ENCODE measurements at places on chromosomes 6 and 20.

DNA sequence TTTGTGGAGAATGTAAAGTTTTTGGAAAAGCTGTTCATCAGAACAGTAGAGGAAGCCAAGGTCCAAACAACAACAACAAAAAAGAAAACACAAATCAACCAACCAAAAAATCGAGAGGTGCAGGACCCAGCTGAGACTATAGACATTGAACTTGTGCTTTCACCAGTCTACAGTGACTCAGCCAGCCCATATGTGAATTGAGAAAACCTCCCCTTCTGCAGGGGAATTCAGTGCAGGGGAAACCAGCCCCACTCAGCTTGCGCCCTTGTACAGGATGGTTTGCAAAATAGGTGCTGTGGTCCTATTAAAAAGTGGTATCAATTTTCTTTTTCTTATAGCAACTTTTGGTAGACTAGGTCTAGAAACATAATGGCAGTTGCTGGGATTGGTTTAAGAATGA is 21.3 kb downstream of the MLIP start:
- DNase-seq, result no peak

- DNase-seq, result no peak
Observed at GRCh38 chr6:47091886-47092668, 49.9 kb upstream of the ADGRF1 start.

- DNase-seq, result no peak
Observed at GRCh38 chr6:141957271-141957670, 175.5 kb upstream of the GJE1 start.

GRCh38 chr6:162750776-162751175 is 23.0 kb downstream of the PACRG start:
- no peak for DNase-seq

- no peak for DNase-seq
Observed at GRCh38 chr6:132598473-132598872, 8.9 kb upstream of the TAAR5 start.

DNA sequence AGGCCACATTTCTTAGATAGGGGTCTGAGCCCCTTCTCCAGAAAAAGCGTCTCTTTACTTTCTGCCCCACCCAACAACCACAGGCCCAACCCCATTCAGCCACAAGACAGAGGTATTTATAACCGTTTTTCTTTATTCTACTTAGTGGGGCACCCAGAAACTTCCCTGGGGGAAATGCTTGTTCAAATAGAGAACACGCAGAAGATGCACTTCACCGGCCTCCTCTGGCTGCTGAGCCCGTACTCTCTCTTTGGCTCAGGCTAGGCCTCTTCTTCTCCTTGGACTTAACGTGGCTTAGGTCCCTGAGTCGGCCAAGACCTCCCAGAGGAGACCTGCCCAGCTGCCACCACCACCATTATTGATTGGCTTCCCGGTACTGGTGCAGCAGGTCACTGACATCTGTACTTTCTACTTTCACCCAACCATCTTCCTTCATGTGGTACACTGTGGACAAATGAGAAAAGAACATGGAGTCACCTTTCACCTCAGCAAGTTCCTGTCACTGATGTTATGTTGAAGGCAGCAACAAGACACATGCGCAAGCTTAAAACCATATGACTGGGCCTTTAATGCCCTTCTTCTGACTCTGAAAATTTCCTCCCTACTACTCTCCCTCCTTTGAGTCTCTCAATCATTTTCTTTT is 2.2 kb upstream of the TAP2 start:
- DNase-seq, result no peak

DNA sequence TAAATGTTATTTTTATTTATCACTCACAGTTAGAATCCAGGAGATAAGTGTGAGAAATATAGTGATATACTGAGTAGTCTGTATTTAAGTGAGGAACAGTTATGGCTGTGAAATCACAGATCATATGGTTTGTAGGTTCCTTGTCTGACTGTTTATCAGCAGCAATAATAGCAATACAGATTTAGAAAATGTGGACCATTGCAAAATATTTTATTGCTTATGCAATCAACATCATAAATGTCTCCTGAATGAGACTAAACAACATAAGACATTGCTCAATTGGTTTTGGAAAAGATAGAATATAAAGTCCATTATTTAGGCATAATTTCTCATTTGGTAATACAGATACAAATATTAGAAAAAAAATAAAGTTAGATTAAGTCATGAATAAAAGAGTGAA is 43.7 kb downstream of the CCDC170 start:
- no peak for DNase-seq
